ENCODE measurements at places on chromosomes 16 and 17. TPM values are rescaled to one million over a fixed set of nuclear protein-coding genes. Genes with fewer than 3 reads are reported as not detected.

DNA sequence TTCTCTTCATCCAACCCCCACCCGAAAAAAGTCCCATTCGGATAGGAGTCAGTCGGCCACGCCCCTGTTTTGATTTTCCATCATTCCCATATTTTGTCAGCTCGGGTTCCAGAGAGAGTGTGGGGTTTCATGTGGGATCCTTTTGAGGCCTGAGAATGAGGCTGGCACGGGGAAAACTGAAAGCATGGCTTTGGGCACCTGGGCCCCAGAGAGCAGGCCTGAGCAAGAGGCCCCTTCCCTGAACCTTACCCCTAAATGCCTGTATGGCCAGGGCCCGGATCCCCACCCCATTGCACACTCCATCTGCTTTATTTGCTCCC is 4.6 kb upstream of the HOXB4 start:
- DNase-seq: no peak

DNA sequence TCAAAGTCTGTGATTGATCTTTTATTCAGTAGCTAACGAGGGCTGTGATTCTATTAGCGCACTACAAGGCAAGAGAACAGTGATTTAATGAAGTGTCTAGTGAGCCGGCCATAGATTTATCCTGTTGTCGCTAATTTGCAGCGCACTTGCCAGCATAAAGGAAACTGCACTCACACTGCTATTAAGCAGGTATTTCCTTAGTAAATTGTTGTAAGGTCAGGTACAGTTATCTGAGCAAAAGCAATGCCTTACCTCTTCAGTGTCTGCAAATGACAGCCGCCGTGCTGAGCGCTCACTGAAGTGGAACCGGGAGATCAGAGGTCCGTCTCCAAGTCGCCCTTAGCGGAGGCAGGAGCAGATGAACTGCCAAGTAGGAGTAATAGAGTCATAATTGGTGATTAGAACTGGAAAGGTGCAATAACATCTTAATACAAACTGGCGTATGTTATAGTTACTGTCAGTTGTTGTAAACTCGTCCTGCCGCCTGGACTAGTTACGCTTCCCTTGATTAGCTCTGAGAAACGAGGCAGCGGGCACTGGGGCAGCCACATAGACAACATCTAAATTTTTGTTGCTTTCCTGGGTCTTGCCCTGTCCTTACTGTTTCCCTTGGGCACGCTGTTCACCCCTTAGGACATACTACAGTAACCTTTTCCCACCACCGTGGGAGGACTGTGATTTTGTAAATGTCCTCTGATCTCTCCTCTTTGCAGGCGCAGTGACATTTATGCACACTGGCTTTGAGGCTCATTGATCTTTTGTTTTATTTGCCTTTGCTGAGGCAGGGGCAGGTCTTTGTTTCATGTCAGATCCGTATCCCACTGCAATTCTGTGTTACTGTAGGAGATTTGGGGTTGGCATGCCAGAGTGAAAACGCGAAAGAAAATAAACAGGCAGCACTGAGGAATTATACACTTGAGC is 363.1 kb downstream of the WWOX start:
- no peak for DNase-seq

DNA sequence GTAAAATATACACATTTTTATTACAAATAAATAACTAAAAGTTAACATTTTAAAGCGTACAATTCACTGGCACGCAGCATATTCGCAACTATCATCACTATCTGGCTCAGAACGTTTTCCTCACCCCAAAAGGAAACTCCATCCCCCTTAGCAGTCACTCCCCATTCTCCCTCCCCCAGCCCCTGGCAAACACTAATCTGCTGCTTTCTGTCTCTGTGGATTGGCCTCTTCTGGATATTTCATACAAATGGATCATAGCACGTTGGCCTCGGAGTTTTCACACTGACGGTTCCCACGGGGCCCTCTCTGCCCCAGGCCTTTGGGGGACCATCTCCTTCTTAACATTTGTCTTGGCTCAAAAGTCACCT is 64.6 kb downstream of the RTN4RL1 start:
- DNase-seq: no peak

DNA sequence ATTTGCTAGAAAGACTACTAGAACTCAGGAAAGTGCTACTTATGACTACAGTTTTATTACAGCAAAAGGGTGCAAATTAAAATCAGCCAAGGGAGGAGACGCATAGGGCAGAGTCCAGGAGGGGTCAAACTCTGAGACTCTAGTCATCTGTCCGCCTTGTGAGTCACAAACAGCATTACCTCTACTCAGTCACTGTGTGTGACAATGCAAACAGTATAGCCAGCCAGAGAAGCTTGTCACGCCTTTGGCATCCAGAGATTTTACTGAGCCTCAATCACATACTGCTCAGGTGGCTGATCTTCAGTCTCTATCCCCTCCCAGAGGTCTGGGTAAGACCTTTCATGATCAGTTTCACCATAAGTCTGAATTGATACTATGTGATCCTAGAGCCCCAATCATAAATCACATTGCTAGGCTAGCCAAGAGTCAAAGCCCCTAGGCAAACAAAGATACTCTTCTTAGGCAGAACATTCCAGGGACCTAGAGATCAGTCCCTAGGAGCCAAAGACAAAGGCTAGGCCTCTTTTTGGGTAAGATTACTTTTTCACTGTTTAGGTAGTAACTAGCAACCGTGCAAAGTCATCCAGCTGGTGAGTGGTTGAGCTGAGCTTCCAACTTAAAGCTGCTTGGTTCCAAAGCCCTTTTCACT is 48.8 kb upstream of the CLEC19A start:
- no peak for DNase-seq

The TPSD1 gene
- total RNA-seq: not detected

All from bronchial epithelial cell (primary cell).